ENCODE measurements at places on chromosomes 3 and 15.

DNA sequence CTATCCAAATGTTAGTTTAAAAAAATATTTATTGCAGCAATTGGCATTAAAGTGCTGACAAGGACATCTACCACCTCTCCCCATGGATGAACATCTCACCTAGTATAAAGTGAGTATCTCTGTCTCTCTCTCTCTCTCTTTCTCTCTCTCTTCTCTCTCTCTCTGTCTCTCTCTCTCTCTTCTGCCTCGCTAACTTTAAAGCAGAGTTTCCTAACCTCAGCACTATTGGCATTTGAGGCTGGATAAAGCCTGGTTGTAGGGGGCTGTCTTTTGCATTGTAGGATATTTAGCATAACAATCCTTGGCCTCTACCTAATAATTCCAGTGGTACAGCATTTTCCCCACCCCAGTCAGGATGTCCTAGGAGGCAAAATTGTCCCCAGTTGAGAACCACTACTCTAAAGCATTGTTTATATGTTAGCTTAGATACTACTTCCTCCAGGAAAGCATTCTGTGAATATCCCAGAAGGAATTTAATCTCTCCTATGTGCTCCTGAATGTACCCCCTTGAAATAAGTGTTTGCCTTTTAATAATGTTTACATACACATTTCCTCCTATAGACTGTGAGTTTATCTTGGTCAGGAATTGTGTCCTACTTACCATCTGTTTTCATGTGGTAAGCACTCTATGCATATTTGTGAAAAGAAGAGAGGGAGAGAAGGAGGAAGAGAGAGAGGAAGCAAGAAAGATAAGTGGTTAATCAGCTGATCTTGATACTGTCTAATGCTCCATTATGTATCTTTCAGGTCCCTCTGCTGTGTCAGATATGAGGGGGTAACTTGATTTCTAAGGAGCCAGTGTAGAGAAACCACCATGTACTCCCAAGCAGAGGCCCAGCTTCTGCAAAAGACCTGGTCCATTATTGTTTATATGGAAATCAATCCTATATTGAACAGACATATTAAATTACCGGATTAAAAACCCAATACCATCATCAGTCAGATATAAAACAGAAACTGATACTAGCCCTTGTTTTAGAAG lies 346.6 kb downstream of the RBMS3 start:
- DNase-seq = no peak

DNA sequence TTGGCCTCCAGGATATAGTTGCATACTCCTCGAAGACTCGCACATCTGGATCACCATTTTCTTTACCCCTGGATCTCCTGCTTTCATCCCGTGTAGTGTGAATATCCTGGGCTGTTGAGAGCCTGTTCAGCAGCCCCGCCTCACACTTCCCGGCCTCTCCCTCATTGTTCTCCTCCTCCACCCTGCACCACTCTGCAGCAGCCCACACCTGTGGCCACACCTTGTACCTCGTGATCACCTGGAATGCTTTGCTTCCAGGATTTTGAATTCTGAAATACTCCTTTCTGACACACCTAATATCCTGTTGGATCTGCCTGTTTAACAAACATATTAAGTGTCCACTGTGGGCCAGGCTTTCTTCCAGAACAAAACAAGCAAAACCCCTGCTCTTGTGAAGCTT lies 14.4 kb downstream of the ABHD17C start:
- no peak for DNase-seq

DNA sequence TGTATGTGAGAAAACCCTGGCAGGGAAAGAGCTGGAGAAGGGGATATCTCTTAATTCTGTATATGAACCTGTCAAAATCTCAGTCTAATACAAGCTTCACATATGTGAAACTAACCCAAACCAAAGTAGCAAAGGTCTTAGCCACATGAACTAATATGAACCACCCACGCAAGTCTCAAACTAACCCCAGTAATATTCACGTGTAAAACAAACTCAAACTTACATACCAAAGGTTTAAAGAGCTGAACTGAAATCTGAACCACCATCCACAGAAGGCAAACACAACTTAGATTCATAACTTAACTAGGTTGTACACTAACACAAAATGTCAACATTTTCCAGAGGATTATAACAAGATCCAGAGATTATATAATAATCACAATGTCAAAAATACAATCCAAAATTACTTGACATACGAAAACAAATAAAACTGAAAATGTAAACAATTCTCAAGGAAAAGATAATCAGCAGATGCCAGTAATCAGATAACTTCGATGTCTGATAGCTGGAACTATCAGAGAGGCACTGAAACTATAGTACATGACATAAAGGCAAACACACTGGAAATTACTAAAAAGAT lies 64.1 kb downstream of the VPS13C start:
- DNase-seq = no peak

GRCh38 chr3:109963831-109964230 lies 626.5 kb upstream of the DPPA4 start:
- no peak for DNase-seq

- DNase-seq = no peak
These were observed 204.9 kb downstream of the TNIK start for GRCh38 chr3:171255236-171255806.

DNA sequence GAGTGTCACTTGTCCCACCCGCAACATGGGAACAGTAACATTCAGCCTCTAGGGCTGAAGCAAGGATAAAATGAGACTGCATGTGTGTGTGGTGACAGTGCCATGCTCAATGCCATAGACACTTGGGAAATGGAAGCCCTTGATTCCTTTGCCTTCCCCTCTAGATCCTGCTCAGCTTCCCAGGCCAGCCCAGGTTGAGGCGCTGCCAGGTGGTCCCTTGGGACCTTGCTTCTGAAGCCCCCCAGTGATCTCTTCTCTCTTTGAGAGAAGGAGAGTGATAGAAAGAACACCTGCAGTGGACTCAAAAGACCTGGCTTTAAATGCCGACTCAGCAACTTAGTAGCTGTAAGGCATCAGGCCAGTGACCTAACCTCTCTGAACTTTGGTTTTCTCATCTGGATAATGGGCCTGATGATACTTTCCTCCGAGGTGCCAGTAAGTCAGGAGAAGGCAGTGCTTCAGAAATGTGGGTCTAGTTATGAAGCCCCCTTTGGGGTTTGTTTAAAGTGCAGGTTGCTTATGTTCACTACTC lies 144.5 kb downstream of the RPLP1 start:
- no peak for DNase-seq

DNA sequence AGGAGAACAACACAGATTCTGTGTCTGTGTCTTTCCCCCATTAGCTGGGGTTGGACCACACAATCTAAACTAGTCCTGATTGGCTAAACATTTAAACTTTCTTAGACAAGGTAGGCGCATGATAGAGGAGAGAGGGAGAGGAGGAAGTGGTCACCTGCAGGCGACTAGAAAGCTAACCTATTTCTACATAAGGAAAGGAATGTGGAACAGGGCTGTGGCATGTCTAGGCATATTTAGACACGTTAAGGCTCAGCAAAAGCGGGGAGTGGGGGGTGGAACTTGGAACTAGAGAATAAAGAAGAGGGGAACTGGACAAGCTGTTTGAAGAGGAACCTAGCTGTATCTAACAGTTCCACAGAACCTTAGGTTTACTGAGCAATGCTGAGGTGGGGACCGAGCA lies 12.8 kb downstream of the LRRC28 start:
- no peak for DNase-seq

- peak; percentile 90 for DNase-seq
These were observed 41.6 kb downstream of the KLHL18 start for GRCh38 chr3:47324278-47324865.

GRCh38 chr3:167820102-167820865 lies 84.8 kb downstream of the SERPINI1 start:
- no peak for DNase-seq

- DNase-seq = no peak
These were observed 27.8 kb upstream of the RPL32 start for GRCh38 chr3:12869035-12869621.

GRCh38 chr3:195109098-195109657 lies 161.8 kb downstream of the XXYLT1 start:
- DNase-seq = no peak

Measured in AG08395 (cell line).